AG08396 (cell line): ENCODE measurements at places on chromosomes 7 and 10.

DNA sequence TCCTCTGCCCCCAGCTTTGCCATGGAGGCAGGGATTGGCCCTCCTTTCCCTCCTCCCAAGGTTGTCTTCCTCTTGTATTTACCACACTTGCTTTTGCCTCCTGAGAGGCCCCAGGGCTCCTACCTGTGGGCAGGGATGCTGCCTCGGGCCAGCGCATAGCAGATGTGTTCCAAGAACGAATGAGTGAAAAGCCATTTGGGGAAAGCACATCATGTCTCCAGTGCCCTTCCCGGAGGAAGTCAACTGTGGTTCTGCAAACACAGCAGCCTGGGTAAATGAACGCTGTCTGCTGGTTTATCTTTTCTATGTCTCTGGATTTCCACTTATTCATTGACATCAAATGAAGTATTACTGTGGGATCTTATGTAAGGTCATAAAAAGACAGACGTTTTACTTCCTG is 161.7 kb downstream of the FANK1 start:
- DNase-seq: no peak

- peak; percentile 22 for DNase-seq
Observed at GRCh38 chr7:21253740-21254687, 173.9 kb upstream of the SP4 start.

GRCh38 chr10:23238015-23238414 is 45.9 kb downstream of the PTF1A start:
- no peak for DNase-seq

GRCh38 chr7:41629711-41630111 is 73.2 kb downstream of the INHBA start:
- DNase-seq: no peak

DNA sequence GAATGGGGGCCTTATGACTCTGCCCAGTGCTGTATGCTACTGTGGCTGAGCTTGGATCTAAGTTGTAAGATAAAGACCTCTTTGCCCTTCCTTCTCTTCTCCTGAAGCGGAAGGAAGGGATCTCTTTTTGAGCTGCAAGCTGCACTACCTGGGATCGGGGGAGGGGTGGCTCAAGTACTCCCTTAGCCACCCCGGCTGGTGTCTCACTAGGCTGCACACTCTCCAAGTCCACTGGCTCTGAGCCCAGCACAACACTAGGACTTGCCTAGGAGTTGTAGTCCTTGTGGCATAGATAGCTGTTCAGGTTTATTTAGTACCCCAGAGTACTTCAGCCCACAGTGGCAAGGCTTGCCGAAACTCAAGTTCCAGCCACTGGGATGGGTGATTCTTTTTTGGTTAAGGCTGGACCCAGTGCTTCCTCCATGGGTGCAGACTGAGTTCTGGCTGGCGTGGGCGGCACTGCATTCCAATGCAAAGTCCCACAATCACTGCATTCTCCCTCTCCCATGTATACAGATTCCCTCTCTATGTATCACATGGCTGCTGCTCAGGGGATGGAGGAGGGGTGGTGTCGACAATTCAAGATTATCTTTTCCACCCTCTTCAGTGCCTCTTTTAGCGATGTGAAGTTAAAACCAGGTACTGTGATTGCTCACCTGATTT is 76.2 kb upstream of the SLC25A13 start:
- no peak for DNase-seq

DNA sequence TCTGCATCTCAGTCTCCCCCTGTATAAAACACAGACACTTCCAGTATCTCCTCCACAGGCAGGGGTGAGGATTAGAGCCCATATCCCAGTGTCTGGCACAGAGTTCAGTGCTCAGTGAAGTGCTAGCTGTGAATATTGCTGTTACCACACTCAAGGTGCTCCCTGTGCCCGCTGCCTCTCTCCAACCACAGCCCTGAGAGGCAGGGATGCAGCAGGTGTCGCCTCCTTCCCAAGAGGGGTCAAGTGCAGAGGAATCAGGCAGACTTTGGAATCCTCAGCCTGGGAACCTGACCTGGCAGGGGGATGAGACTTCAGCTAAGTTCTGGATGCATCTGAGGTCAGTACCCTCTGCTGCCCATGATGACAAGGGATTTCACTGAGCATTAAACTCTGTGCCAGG is 163.1 kb downstream of the GFRA1 start:
- no peak for DNase-seq
